Stimulated activated CD4-positive, alpha-beta T cell treated with anti-CD3 and anti-CD28 coated beads, Interleukin-4, amount 100 ng/mL, for 4 hours (primary cell): ENCODE measurements at places on chromosomes 4 and X.

- DNase-seq: no peak
These were observed 127.3 kb upstream of the STK26 start for GRCh38 chrX:131895807-131896206.

DNA sequence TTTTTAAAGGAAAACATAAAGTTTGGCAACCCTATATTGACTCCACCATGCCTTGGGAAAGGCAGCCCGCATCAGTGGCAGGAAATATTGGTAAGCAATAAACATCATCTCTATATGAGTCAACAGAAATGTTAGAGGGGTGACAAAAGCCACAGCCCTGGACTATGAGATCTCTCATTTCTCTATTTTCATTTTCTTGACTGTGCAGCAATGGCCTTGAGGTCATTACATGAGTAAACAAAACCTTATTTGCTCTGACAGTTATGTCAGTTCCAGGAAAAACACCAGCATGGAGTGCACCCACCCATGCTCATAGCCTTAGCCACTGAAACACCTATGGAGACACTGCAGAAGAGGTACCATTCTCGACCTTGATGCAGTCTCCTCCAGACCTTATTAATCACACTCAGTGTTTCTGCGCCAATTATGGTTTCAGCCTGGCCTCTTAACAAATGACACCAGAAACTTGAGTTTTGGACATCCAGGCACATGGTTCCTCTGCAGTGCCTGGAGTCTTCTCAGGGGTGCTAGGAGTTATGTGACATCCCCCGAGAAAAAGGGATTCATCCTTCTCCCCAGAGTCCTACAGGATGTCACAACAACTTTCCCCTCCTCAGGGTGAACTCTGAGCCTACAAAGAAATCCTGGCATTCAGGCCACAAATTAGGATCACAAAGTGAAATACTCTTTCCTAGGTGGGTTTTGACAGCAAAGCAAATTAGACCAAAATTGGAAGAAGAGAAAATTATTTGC is 16.0 kb upstream of the HPGD start:
- DNase-seq: no peak

DNA sequence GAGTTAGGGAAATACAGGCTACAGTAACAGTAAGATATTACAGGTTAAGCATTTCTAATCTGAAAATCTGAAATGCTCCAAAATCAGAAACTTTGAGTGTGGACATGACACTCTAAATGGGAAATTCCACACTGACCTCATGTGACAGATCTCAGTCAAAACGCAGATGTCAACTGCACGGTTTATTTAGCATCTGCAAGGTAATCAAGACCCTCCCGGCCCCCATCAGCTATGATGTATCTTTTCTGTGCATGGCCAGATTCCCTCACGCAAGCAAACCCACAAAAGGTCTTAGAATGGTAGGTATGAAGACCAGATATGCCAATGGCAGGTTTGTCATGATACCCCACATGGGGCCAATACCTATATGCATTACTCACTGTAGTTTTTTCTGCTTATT is 82.8 kb downstream of the COQ2 start:
- no peak for DNase-seq

- DNase-seq: no peak
These were observed 2.1 kb downstream of the HELT start for GRCh38 chr4:185020293-185020808.

- DNase-seq: no peak
These were observed 69.3 kb downstream of the YIPF6 start for GRCh38 chrX:68568136-68568535.

- no peak for DNase-seq
These were observed 98.3 kb downstream of the HMX1 start for GRCh38 chr4:8773124-8773931.

GRCh38 chrX:155867821-155868220 is 13.3 kb upstream of the VAMP7 start:
- no peak for DNase-seq

- DNase-seq: no peak
These were observed 117.9 kb downstream of the TBC1D19 start for GRCh38 chr4:26701786-26702227.

GRCh38 chrX:131066237-131066636 is 8.1 kb downstream of the ARHGAP36 start:
- no peak for DNase-seq

DNA sequence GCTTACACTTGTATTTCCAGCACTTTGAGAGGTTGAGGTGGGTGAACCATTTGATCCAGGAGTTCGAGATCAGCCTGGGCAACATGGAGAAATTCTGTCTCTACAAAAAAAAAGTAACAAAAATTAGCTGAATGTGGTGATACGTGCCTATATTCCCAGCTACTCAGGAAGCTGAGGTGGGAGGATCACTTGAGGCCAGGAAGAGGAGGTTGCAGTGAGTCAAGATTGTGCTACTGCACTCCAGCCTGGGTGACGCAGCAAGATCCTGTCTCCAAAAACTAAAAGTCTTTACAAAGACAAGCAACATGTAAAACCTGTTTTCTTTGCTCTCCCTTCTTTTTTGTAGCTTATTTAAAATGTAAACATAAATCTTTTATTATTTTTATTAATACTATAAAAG is 1156.1 kb downstream of the FAT4 start:
- no peak for DNase-seq

GRCh38 chr4:41430792-41431191 is 107.2 kb upstream of the LIMCH1 start:
- no peak for DNase-seq

DNA sequence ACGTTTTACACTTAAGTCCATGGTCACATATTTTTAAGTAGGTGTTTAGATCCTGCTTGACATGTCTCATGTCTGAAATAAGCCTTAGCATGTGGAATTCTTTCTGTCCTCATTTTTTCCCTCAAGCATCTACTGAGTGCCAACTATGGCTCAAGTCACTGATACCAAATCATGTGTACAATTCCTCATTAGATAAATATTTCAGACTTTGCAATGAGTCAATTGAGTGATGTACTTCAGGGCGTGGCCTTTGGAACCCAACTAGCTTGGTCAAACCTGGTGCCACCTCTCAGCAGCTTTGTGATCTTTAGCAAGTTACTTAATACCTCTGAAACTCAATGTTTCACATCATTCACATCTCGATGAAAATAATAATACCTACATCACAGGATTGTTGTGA is 12.6 kb upstream of the JADE1 start:
- DNase-seq: no peak

DNA sequence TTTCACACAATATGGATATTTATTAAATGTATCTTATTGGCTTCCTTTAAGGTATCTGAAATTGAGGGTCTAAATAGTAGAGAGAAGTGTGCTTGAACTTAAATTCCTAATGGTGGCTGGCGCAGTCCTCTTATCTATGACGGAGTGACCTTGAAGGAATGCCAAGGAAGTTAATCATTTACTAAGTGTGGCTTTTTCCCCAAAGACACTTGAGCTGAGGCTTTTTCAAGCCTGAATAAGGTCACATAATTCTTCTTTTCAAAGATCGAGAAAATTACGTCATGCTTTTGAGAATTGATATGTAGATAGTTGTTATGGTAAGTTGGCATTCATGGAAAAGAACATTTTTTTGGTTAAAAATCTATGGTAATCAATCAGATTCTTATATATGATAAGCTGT is 11.7 kb upstream of the PRPS2 start:
- DNase-seq: no peak
